ENCODE measurements at places on chromosomes 1 and 21.
A peak's percentile ranks its signal among the peaks of the same experiment; 100 is the strongest.

DNA sequence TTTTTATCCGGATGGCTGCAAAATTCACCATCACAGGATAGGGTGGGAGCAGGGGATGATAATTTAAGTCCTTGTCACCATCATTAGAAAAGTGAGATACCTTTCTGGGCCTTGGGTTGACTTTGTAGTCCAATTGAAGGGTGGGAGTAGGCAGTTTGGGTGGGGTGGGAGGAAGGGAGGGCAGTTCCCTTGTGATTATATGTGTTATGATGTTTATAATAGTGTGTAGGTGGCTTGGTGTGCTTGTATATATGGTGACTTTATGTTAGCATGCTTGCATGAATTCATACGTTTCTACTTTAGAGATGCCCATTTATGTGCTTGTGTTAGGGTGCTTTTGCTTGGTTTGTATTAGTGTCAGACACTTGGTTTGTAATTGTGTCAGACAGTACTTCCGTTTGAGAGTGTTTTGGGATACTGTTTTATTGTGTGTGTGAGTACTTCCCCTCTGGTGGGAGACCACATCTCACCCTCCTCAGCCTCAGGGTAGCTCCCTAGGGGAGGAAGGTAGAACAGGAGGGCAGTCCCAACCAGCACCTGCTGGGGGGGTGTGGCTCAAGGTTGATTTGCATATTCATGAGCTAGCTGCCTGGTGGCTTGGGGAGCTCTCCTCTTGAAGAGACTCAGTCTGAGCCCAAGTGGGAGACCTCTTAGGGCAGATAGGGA, 6.3 kb upstream of the POU3F1 start:
- no peak for DNase-seq

DNA sequence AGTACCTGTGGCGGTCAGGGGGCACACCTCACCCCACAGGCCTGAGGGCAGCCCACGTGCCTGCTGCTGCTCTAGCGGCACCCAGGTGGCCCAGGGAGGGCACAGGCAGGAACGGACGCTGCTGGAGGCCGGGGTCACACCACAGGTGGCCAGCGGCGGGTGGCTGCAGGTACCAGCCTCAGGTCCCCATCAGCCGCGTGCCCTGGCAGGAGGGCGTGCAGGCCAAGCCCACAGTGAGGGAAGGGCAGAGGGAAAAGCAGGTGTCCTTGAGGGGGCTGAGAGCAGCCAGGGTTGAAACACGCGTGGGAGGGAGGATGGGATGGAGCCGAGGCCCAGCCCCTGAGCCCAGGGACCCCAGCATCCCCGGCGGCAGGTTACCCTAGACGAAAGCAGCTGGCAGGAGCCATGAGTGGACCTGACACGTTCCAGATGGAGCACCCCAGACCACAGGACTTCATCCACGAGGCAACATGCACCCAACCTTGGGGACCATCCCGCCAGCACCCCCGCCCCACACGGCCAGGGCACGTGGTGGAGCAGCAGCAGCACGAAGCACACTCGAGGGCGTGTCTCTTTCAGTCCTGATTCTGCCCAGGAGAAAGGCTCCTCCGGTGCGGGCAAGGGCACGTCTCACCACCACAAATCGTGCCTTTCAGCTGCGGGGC, 3.7 kb downstream of the SLC19A1 start:
- DNase-seq, result no peak

DNA sequence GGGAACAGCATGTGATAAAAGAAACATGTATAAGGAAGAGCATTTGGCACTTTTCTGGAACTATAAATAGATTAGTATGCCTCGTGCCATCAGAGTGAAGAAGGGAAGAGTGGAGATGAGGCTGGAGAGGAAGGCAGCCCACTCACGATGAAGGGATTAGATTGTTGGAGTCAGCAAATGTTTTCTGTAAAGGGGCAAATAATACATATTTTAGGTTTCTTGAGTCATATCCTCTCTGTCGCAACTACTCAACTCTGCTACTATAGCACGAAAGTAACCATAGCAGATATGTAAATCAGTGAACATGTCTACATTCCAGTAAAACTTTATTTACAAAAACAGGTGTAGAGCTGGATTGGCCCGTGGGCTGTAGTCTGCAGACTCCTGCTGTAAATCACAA, 147.8 kb downstream of the TENT5C start:
- no peak for DNase-seq

DNA sequence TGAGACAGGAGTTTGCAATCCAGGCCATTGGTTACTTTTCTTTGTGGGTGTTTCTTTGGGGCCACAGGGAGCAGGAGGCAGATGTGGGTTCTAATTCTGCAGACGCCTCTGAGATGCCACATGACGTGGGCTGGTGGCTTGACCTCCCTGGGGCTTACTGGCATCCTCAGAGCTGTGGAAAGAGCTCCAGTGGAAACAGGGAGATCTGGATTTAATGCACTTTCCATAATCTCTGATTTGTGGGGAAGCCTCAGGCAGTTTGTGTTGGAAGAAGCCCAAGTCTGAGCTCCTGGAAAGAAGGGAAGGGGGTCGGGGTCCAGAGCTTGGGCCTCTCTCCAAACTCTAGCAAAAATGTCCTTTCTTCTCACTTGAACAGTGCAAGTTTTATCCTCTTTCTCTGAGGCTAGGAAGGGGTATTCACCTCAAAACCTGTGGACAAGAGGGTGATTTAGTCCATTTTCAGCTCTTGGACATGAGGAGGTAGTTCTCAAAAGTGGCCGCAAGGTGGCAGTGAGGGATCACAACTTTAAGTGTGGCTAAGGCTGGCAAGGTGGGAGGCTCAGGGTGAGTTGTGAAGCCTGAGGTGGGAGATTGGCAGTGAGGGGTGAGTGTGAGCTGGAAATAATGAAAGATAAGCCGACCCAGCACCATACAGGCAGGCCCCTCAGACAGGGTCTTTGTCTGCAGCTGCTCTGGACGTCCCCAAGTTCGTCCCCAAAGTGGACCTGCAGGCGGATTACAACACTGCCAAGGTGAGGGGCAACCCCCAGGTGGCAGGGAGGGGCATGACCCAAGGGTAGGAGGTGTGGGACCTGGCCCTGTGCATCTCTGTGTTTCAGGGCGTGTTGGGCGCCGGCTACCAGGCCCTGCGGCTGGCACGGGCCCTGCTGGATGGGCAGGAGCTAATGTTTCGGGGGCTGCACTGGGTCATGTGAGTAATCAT, 9.2 kb downstream of the IKBKE start:
- DNase-seq, result peak; percentile 81

DNA sequence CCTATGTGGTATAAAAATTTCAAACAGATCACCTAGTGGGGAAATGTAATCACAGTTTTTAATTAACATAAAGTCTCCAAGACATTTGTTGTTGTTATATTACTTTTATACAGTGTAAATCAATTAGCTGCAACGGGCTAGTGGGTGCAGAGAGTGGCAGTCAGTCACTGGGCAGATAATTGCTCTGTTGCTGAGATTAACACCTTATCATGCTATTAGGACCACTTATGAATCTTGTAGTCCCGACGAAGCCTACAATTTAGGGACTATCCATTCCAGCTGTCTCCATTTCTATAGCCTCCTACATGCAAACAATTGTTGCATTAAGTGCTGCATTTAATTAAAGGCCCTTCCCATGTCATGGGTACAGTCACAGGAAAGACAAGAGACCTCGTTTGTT, 158.9 kb upstream of the PROX1 start:
- DNase-seq, result no peak

DNA sequence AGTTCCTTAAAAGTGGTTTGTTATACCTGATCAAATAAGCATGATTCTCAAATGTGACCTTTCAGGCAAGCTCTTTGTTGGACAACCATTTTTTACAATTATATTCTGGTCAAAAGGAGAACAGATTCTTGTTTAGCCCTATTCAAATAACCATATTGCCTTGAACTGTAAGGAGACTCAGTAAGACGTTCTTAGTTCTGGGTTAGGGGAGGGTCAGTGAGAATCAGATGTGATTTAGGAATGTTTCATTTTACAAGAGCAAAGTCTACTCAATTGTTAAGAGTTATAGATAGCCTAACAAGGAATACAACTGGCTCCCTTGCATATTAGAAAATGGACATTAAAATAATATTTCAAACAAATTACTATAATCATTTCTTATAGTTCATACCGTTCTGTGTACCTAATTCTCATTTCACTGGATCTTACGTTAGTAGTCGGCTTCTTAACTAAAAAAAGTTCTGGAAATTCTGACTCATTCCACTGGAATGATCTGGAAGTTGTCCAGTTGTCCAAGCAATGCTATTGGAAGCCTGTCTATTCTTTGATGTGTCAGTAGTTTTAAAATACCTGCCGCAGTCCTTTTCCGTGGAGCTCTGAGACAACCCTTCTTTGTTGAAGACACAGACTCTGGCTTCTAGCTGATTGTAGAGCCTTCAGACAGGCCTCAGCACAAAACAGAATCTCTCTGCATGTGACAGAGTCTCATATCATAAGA, 88.8 kb downstream of the MAST2 start:
- no peak for DNase-seq

GRCh38 chr1:240468656-240469055, 143.3 kb downstream of the GREM2 start:
- no peak for DNase-seq

DNA sequence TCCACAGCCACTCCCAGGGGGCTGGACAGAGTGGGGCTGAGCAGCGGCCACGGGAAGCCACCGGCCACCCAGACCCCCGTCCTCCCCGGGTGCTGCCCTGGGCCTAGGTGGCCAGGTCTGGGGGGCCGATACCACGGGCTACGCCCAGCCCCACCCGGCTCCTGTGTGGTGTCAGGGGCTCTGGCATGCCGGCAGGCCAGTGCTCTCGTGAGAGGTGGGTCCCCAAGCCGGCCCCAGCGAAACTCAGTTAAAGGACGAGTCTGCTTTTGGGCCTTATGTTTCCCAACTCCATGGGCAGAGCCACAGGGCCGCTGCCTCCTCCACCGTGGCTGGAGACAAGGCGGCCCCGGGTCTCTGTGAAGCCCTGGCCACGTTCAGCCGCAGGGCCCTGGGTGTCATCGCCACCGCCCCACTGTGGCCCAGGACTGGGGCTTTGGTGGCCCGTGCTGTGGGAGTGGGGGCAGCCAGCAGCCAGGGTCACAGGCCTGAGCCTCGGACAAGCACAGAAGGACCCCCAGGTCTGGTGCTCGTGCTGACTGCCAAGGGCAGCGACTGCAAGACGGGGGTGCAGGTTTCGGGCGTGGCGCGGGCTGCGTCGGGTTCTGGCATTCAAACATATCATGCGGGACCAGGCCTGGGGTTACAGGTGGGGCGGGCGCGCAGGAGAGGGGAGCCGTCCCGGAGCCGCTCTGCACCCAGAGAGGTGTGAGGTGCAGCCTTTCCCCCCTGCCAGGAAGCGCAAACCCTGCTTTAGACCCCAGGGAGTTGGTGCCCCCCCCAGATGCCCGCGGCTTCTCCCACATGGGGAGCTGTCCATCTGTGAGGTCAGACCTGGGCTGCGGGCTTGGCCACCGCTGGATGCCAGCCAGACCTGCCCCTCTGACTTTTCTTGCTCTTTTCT, 11.9 kb upstream of the C1orf159 start:
- no peak for DNase-seq

DNA sequence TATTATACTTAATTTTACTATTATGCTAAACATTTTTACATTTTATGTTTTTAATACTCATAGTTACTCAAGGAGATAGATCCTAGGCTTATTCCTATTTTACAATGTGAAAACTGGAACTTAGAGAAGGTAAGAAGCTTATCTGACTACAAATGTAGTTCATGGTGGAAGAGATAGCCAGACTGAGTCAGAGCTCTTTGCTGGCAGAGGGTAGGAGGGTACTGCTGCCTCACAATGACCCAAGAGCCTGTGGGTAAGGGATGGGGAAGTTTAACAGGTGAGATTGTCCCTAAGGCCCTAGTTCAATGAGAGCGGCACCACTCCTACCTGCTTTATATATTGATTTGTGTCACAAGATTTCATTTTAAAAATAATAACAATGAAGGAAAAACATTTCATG, 34.1 kb upstream of the NEK7 start:
- no peak for DNase-seq

- DNase-seq, result peak; percentile 37
Measured at GRCh38 chr1:107057197-107058133, 991 bp downstream of the PRMT6 start.

DNA sequence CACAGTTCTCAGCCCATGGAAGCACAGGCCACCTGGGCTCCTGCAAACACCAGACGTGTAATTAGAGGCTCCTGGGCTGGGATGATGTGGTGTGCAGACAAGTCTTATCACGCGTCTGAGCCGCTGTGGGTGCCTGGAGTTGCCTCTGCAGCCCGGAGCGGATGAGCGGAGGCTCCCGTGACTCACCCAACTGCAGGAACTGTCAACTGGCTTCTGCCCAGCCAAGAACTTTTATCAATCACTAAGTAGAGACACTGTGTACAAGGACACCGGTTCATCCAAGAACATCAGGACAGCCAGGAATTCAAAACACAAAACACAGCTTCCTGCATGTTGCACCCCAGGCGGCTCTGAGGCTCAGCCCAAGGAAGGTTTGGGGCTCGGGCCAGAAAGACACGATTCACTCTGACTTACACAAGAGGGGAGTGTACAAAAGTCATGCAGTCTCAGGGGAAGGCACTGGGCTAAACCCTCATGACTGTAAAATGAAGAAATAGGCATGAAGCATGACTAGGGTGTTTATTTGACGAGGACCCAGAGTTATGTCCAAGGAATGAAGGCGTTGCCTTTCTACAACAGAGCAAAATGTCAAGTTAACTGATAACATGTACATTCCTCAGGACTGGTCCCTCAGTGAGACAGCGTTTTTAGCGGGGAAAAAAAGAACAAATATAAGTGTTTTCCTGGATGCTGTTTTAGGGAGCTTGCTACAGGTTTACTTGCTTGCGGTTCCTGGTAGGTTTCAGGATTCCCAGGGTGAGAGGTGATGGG, 21.1 kb downstream of the ERRFI1 start:
- DNase-seq, result no peak

- DNase-seq, result no peak
Measured at GRCh38 chr1:106049595-106049994, 1006.9 kb upstream of the PRMT6 start.

DNA sequence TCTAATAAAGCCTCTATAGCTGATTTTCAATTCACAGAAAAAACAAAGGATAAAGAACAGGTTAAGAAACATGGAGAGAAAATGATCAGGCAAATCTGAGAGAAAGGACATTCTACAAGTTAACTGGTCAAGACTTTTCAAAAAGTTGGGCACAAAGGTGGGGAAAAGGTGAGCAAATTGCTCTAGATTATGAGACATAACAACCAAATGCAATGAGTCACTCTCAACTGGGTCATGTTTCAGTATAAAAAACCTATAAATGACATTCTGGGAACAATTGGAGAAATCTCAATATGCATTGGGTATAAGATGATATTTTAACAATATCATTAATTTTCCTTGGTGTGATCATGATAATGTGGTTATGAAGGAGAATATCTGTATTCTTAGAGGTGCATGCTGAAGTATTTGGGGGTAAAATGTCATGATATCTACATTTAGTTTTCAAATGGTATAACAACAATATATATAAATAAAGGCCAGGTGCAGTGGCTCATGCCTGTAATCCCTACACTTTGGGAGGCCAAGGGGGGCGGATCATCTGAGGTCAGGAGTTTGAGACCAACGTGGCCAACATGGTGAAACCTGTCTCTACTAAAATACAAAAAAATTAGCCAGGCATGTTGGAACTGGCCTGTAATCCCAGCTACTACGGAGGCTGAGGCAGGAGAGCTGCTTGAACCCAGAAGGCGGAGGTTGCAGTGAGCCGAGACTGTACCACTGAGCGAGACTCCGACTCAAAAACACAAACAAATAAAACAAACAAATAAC, 27.0 kb downstream of the ANKRD13C start:
- no peak for DNase-seq

Data from HuH-7.5 (cell line).